Lower leg skin (tissue), 4 donors: ENCODE measurements at places on chromosomes 3 and 15.

GRCh38 chr15:96349857-96350720 lies 19.6 kb downstream of the NR2F2 start:
- peak; percentile 53 for DNase-seq

DNA sequence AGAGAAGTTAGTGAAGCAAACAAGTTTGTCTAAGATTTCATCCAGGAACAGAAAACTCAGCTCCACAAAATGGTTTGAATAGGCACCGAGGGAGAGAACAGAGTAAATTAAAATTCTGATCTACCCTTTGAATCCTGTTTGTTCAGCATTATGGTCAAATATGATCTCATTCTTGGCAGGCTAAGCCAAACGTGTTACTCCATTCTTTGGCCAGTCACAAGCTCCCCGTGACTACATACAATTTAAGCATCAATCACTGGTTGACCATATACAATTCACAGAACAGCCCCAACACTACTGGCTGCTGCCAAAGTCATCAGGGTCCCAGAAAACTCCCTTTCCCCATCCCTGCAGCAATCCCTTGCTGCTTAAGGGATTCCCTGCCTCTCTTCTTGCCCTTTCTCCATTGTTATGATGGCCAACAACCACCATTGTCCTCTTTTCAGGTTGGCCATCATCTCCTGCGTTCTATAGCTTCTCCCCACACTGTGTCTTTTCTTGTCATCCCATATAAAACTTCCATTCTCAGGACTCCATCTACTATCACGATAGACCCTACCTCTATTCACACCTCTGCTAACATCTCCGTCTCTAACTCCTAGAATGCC lies 46.3 kb downstream of the GOLIM4 start:
- DNase-seq: no peak

GRCh38 chr3:128408693-128409623 lies 57.7 kb downstream of the DNAJB8 start:
- DNase-seq: no peak

DNA sequence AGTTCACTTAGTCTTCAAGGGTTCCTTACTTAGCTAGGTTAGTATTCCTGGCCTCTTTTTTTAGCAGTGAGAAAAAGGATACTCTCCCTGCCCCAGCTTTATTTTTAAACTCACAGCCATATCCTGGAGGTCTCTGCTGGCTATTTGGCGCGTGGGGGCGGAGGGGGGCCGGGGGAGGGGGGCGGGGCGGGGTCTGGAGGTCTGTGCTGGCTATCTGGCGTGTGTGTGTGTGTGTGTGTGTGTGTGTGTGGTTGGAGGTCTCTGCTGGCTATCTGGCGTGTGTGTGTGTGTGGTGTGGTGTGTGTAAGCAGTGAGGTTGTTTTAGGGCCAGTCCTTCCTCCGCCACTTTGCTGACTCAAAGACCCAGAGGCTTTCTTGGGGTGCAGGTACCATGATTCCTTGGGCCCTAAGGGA lies 579 bp upstream of the PLAAT1 start:
- DNase-seq: no peak

DNA sequence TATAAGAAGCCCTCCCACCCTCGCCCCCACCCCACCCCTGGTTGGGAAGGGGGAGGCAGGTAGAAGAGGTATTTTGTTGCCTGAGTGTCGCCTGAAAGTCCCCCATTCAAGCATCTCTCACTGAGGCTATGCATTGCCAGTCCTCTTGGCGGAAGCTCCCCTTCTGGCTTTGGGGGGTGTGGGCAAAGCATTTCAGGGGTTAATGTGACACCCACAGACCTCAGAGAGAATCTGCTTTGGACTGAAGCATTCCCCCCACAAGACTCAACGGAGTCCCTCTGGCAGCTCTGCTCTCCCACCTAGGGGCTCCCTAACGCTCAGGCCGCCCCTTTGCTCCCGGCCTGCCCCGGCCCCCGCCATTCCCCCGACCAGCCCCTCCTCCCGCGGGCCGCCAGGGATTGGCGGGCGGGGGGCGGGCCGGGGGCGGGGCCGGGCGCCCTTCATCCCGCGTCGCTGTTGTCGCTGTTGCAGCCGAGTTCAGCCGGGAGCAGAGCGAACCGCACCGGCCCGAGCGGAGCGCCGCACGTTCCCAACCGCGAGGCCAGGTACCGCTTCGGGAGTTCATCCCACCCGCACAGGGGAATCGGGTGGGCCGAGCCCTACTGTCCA lies at the start of gene SLC38A3:
Gene SLC38A3, plus strand, starts transcription at position 468 of the 609 bp plus-strand sequence. CDS start 8,929 bp downstream, outside the sequence.
- no peak for DNase-seq

- DNase-seq: no peak
These were observed 904.1 kb downstream of the OTOL1 start for GRCh38 chr3:162400697-162401096.
